ENCODE measurements at places on chromosomes 7 and 10.

DNA sequence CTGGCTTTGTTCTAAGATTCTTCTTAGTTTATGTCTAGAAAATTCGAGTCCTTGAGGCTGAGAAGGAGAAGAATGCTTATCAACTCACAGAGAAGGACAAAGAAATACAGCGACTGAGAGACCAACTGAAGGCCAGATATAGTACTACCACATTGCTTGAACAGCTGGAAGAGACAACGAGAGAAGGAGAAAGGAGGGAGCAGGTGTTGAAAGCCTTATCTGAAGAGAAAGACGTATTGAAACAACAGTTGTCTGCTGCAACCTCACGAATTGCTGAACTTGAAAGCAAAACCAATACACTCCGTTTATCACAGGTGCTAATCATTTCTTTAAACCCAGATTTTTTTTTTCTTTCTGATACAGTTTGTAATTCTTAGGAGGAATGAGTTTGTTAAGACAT lies 6.7 kb downstream of the CEP55 start:
- DNase-seq, result no peak

DNA sequence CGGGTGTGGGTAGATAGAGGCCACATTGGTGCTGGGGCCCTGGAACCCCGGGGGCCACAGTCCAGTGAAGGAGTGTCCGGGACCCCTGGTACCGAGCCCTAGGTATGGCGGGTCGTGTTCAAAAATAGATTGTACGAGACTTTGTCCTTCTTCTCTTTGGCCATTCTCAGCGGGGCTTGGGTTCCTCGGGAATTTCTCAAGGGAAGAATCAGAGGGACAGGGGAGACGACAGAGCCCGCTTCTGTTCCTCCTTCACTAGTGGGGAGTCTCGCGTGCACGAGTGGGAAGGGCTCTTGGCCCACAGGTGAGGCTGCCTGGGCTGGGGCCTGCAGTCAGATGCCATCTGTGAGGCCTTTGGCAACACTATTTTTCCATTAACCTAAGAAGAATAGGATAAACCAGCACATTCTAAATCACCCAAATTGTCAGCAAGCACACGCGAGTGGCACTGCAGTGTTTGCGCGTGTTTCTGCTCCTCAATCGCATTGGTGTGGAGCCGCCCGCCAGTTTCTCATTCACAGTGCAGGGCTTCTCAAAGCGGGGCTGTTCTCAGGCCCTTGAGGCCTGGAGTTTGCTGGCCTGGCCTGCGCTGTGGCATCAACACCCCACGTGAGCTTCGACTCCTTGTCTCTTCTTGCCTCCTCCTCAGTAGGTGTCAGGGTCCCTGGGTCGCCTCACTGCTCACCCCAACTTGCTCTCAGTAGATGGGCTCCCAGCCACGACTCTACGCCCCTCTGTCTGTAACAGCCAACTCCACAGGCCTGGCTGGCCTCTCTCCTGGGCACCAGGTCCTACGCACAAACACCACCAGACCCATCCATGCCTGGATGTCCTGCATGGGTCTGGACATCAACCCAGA lies 187.6 kb upstream of the SHH start:
- DNase-seq, result no peak

DNA sequence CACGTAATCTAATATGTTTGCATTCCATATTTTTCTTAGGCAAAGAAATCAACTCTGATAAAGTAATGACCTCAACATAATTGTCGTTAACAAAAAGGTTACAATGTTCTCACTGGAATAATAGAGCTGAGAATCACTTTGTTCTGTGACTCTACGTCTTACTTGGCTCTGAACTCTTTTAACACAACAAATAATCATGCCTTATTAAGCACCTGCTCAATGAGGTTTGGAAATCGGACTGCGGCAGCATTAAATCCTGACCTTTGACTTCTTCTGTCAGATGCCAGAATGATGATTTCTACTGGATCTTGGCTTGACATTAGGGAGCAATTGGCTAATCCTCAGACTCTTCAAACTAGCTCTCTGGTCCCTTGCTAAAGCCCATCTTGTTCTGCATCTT lies 233.6 kb downstream of the SEMA3D start:
- no peak for DNase-seq

GRCh38 chr10:19412531-19412930 lies 363.9 kb downstream of the MALRD1 start:
- DNase-seq, result peak; percentile 56

- no peak for DNase-seq
Measured at GRCh38 chr7:124411796-124412195, 353.8 kb downstream of the GPR37 start.

- no peak for DNase-seq
Measured at GRCh38 chr10:123580426-123580825, 85.7 kb upstream of the GPR26 start.

GRCh38 chr10:51696251-51696650 lies 3.1 kb downstream of the CSTF2T start:
- DNase-seq, result no peak

DNA sequence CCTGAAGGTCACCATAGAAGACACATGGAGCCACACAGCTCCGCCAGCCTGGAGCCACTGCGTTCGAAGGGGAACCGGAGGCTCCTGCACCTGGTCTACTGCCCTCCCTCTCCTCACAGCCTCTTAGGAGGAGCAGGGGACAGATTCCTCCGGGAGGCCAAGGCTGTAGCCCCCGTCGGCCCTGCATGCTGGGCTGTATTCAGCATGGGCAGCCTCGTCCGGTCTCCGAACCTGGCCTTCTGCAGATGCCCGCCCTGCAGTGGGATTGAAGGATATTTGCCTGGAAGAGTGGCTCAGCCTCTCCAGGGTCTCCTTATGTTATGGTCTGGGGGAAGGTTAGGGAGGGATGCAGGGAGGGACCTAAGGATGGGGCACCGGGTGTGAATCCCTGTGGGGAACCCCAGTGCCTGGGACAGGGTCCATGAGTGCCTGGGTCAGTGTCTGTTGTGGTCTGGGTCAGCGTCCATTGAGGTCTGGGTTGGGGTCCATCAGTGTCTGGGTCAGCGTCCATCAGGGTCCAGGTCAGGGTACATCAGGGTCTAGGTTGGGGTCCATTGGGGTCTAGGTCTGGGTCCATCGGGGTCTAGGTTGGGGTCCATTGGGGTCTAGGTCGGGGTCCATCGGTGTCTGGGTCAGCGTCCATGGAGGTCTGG lies 13.0 kb upstream of the SCART1 start:
- no peak for DNase-seq

- DNase-seq, result no peak
Measured at GRCh38 chr7:17787257-17787656, 153.0 kb downstream of the SNX13 start.

GRCh38 chr7:106273009-106273668 lies 11.6 kb downstream of the NAMPT start:
- DNase-seq, result no peak

GRCh38 chr7:31633894-31634494 lies 53.0 kb upstream of the PPP1R17 start:
- peak; percentile 66 for DNase-seq

All from muscle of arm (tissue), 14 donors.